ENCODE measurements at places on chromosomes 5 and 9.

DNA sequence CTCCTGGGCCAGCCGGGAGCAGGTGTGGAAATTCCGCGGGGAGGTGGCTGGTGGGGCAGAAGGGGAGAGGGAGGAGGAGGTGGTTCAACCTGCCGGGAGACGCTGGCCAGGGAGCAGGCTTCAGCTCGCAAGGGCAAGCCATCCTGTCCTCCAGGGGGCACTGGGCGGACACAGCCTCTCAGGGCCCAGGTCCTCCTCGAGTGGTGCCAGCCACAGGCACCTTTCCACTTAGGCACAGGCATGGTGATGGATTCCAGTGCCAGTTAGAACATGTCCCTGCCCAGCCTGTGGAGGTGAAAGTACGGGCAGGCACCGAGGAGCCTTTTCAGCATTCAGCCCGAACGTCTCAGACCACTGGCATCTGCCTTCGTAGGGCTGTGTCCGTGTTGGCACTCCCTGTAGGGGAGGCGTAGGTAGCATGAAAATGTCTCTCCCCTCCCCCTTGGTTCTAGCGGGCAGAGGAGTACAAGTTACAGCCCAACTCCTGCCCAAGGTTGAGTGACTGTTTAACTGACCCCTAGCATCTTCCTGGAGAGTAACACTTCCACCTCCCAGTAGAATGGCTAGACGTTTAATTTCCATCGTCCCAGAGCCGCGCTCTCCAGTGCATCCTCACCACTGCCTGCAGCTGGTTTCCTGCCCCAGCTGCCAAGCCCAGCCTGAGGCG is 48.9 kb downstream of the DAB2IP start:
- peak; percentile 88 for DNase-seq

GRCh38 chr5:116876240-116876840 is 301.7 kb upstream of the SEMA6A start:
- DNase-seq: no peak

DNA sequence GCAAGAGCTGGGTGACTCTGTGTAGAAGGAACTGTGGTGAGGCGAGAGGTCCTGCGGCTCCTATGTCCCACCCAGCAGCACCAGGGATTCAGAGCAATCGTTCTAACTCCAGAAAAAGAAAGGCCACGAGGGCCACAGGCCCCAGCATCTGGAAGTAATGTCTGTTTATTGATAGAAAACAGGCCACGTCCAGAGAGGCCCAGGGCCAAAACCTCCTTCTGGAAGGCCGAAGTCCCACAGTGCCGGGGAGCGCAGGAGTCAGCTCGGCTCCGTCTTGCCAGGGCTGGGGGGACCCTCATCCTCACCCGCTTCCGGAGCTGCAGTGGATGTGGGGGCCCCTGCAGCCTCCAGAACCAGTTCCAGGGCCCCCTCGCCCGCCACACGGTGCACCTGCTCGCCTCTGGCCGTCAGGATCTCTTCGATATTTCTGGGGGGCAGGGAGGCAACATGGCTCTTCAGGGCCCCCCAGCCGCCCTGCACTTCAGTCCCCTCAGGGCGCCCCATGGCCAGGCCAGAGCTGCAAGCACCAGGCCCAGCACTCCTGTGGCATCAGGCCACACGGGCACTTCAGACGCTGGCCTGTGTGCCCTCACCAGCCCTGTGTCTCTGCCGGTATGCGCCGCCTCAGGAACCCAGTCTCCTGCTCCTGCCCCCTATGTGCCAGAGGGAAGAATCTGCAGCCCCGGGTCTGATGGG is 1.6 kb downstream of the DNLZ start:
- DNase-seq: peak; percentile 66

DNA sequence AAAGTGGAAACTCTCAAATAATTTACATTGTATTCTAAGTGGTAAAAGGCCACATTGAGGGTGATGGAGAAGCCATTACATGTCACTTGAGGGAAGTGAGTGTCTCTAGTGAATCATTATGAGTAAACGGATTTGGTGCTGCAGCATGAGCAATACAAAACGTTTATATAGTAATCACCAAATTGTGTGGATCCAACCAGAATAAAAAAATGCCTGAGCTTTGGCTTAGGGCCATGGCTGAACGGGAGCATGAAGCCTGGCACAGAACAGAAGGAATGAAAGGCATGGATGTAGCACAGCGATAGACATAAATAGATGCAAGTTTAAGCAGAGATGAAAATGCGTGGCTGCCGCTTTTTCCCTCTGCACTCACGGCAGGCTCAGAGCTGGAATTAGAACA is 58.3 kb downstream of the PTTG1 start:
- no peak for DNase-seq

DNA sequence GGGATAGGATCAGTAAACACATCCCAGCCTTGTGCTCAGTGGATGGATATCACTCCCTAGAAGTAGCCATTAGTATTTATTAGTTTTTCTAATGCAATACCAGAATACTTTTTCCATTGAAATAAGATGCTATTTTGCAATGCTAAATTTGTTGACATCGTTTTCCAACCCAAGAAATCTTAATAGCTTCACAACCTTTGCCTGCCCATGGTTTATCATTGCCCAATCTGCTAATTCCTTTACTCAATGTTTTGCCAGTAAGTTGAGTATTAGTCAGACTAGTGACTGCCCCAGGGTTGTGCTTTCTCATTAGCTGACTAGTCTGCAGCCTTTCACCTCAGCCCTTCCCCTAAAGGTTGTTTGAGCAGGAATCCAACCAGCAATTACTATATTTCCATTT is 62.9 kb downstream of the NREP start:
- DNase-seq: no peak

- no peak for DNase-seq
Measured at GRCh38 chr5:177018341-177018740, 4.2 kb upstream of the ZNF346 start.

- DNase-seq: no peak
Measured at GRCh38 chr5:37121465-37121864, 127.7 kb downstream of the CPLANE1 start.

DNA sequence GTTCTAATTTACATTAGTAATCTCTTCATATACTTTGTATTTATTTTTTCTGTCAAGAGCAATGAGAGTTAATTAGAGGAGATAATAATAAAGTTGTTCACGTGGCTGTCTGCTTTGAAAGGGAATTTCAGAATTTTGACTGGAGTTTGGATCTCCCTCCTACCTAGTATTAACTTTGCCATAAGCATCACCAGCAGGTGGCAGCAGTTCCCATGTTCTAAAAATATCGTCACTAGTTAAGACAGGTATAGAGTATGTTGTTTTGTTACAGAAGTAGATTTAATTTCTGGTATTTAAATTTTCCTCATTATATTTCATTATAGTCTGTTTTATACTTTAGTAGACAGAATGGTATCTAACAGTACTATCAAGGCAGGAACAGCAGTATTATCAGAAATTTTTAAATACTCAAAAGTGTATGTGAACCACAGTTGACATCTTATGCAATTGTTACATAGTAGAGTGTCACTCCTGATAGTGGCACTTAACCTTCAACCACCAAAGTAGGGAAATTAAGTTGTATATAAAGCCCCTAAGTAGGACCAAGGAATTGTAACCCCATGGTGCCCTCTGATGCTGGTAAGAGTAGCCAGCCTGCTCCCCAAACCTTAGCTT is 20.4 kb downstream of the GNPDA1 start:
- DNase-seq: peak; percentile 68

- no peak for DNase-seq
Measured at GRCh38 chr5:168887931-168888330, 308.8 kb upstream of the PANK3 start.

DNA sequence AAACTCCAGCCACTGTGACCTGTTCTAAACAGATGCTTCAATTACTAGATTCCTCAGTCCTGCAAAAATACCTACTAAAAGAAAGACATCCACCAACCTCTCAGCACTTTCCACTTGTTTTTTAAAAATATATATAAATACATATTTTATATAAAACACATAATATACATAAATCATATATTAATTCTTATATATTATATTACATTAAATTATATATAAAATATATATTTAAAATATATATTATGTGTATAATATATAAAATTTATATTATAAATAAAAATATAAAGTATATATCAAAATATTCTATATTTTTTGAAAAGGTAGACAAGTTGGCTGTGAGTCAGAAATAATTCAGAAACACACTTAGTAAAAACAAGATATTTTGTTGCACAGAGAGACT is 2371.8 kb upstream of the ACO1 start:
- no peak for DNase-seq

- no peak for DNase-seq
Measured at GRCh38 chr5:113748403-113748802, 234.9 kb downstream of the YTHDC2 start.

GRCh38 chr5:133398646-133399101 is 213.7 kb downstream of the FSTL4 start:
- no peak for DNase-seq

- DNase-seq: no peak
Measured at GRCh38 chr9:96509026-96509425, 59.1 kb downstream of the HABP4 start.

Data from H7 (cell line).